ENCODE measurements at places on chromosomes 3 and 15.

- DNase-seq, result no peak
Measured at GRCh38 chr3:10255835-10256234, 7.6 kb downstream of the TATDN2 start.

- DNase-seq, result no peak
Measured at GRCh38 chr3:159640225-159640624, 348.4 kb upstream of the IL12A start.

GRCh38 chr15:81113204-81113657 lies 20.8 kb upstream of the CFAP161 start:
- DNase-seq, result no peak

DNA sequence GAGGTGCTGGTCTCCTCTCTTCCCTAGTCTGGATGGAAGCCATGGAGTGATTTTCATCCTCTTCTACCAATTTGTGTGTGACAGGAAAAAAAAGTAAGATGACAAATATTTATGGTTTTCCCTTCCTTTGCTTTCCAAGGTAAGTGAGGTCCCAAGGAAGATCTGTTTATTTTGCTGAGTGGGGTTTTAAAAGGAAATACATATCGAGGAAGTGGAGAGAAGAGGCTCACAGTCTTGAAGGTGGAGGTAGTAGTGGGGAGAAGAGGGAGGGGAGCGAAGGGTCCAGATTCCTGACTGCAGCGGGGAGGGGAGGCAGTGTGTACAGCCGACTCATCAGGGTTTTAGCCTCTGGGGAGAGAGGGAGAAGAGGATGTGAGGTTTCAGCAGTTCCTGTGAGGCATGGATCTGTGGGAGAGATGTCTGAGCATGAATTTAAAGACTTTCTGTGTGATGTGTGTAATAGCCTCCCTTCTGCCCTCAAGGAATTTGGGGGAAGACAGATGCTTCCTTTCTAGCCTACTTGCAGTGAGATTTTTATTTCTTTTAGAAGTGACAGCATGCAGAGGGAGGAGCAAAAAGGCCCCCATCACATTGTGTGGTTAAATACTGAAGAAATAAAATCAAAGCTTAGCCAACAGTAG lies 272.4 kb downstream of the THRB start:
- DNase-seq, result peak; percentile 80
